HFF-Myc (cell line): ENCODE measurements at places on chromosomes 5 and 9.

DNA sequence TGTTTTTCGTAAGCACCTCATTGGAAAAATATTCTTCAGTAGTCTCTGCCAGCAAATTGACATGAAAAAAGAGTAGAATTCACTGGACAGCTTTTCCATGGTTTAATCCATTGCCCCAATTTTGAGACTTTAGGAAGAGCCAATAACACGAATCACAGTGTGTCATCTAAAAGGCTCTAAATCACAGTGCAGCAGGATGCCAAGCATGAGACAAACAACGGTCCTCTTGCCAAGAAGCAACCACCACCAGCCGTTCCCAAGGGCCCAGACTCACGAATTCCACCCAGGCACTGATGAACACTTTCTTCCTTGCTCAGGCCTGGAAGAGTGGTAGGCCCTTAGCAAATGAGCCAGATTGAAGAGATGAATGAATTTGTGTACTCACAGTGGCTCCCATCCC is 18.3 kb upstream of the IRX4 start:
- no peak for DNase-seq

DNA sequence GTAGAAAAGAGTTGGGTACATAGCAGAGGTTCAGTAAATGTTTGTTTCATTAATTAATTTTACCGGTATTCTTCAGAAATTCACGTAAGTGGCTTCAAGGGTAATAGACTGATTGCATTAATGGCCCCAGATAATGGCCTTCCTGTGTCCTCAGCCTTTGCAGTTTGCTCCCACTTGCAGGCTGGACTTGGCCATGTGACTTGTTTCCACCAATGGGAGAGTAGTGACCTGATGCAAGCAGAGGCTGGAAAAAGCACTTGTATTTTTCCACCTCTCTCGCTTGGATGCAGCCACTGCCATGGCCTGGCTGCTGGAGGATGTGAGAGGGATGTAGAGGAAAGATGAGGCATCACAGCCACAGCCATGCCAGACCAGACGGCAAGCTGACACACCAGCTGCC is 480.9 kb downstream of the CDK5RAP2 start:
- DNase-seq: no peak

- no peak for DNase-seq
These were observed 1.8 kb upstream of the SH2D3C start for GRCh38 chr9:127780126-127780885.

- no peak for DNase-seq
These were observed 416.5 kb upstream of the KLF4 start for GRCh38 chr9:107906074-107906473.

GRCh38 chr9:134242706-134243105 is 78.3 kb upstream of the RNU6ATAC start:
- DNase-seq: no peak

- DNase-seq: peak; percentile 59
These were observed 38.8 kb downstream of the NFX1 start for GRCh38 chr9:33329117-33329563.

- no peak for DNase-seq
These were observed 15.5 kb upstream of the BNC2 start for GRCh38 chr9:16885931-16886330.
